PC-3 (cell line): ENCODE measurements at places on chromosomes 12 and 14. TPM values are rescaled to one million over a fixed set of nuclear protein-coding genes. Genes with fewer than 3 reads are reported as not detected.
A peak's percentile ranks its signal among the peaks of the same experiment; 100 is the strongest.

GPR135 gene
- 6.7 and 10.3 TPM in 2 replicates for total RNA-seq

GRCh38 chr14:33709283-33709682 lies 241.6 kb downstream of the EGLN3 start:
- H3K4me3 ChIP-seq: no peak overlapping the region
- no peak for DNase-seq
- H3K4me1 ChIP-seq: peaks cover 13% of the 10 kb centered on the region
- H3K27me3 ChIP-seq: no peaks in the 10 kb centered on the region
- H3K27ac ChIP-seq: no peak overlapping the region
- no peaks in the 10 kb centered on the region for H3K36me3 ChIP-seq

GPR162 gene
- not detected in 2 replicates for total RNA-seq

DNA sequence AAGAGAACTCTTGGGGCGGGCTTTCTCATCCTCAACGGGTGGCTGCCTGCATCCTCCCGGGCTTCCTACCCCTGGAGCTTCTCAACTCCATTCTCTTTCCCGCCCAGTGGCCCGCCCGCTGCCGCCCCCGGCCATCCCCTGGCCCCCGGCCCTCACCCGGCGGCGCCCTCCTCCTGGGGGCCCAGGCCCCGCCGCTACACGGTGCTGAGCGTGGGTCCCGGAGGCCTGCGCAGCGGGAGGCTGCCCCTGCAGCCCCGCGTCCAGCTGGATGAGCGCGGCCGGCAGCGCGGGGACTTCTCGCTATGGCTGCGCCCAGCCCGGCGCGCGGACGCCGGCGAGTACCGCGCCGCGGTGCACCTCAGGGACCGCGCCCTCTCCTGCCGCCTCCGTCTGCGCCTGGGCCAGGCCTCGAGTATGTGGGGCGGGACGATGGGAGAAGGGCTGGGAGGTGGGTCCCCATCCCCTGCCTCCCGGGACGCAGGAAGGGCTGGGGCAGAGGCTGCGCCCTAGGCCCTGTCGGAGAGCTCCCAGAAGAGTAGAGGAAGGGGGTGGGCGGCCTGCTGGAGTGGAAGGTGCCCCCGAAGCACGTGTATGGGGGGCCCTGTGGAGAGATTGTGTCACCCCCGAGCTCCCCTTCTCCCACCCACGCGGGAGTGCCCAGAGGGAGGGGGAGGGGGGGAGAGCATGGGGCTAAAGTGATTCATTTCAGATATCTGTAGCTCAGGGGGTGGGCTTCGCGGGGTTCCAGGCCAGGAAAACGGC lies 1.5 kb downstream of the LAG3 start:
- DNase-seq: no peak
- no peaks in the 10 kb centered on the region for H3K36me3 ChIP-seq
- H3K27ac ChIP-seq: no peak overlapping the region
- H3K27me3 ChIP-seq: no peaks in the 10 kb centered on the region
- H3K4me3 ChIP-seq: no peak overlapping the region

LBHD2 gene
- total RNA-seq: not detected in 2 replicates

HOXC6 gene
- 2.8 and 5.3 TPM in 2 replicates for total RNA-seq

DNA sequence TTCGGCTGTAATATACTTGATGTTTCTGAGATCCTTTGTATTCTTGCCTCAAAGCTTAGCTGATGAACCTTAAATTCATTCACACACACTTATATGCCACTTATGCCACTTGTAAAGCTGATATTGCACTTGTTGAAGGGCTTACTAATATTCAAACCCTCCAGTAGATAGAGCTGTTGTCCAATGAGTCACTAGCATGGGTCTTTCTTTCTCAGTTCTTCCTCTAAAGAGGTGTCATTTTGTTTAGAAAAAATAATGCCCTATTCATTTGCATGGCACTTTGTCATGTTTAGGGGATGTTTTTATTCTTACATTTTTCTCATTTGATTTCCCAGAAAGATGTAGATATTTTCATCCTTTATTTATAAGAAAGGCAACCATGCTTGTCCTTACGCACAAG lies 56.4 kb downstream of the MON2 start:
- no peaks in the 10 kb centered on the region for H3K27me3 ChIP-seq
- no peak overlapping the region for H3K4me3 ChIP-seq
- H3K36me3 ChIP-seq: no peaks in the 10 kb centered on the region; the same call in 1 of the 2 replicates
- DNase-seq: peak; percentile 18
- H3K27ac ChIP-seq: no peak overlapping the region

DNA sequence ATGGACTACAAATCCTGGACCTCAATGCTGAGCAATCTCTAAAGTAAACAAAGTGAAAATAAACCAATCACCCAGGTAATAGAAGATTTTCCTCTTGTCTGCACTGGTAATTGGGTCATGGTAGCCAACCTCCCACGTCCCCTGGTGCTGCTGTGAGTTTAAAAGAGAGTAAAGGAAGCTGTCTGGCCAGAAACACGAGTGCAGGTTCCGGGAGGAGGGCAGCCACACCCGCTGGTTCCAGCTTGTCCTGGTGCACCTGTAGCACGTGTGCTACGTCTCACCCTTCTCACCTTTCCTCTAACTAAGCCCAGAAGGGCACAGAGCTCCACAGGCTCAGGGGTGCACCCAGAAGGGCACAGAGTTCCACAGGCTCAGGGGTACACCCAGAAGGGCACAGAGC lies 5.4 kb downstream of the CRACR2A start:
- H3K4me3 ChIP-seq: no peak overlapping the region
- H3K27me3 ChIP-seq: peaks cover 9% of the 10 kb centered on the region; the same call in 1 of the 2 replicates
- H3K36me3 ChIP-seq: no peaks in the 10 kb centered on the region
- H3K4me1 ChIP-seq: no peaks in the 10 kb centered on the region

- H3K27ac ChIP-seq: no peak overlapping the region
- DNase-seq: no peak
- no peaks in the 10 kb centered on the region for H3K4me1 ChIP-seq
- no peaks in the 10 kb centered on the region for H3K36me3 ChIP-seq
- no peak overlapping the region for H3K4me3 ChIP-seq
Measured at GRCh38 chr14:74255281-74255680, 16.0 kb downstream of the VSX2 start.

DNA sequence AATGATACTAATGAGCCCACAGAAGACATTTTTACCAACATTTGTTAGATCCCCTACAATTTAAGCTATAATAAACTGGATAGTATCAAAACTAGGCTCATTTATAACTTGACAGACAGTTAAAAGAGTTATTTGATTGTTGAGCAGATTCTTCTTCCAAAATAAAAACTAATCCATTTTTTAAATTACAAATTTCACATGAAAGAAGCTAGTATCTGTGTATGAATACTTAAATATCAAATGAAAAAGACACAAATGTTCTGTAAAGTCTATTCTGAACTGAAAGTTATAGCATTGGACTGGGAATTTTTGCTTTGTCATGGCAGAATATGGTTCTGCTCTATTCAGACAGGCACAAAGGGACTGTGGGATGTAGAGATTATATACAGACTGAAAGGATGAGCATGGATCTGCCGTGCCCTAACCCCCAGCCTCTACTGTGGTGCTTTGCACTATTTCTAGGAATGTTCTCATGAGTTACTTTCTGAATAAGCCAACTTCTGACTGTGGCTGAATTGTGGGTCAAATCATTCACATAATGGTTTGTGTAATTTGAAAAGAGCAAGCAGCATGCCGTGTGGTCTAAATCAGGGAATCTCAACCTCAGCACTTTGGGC lies 352.7 kb downstream of the KCNH5 start:
- no peaks in the 10 kb centered on the region for H3K36me3 ChIP-seq
- DNase-seq: no peak
- peaks cover 35% of the 10 kb centered on the region for H3K4me1 ChIP-seq
- H3K4me3 ChIP-seq: peak overlapping the region; percentile 26; the same call in 1 of the 2 replicates
- peak overlapping the region; percentile 76 for H3K27ac ChIP-seq

AMDHD1 gene
- total RNA-seq: 0.80 and 1.5 TPM in 2 replicates

ATN1 gene
- total RNA-seq: 11.6 and 41.5 TPM in 2 replicates

CHFR gene
- 23.3 and 25.8 TPM in 2 replicates for total RNA-seq

AEBP2 gene
- total RNA-seq: 6.7 and 10.2 TPM in 2 replicates

DNA sequence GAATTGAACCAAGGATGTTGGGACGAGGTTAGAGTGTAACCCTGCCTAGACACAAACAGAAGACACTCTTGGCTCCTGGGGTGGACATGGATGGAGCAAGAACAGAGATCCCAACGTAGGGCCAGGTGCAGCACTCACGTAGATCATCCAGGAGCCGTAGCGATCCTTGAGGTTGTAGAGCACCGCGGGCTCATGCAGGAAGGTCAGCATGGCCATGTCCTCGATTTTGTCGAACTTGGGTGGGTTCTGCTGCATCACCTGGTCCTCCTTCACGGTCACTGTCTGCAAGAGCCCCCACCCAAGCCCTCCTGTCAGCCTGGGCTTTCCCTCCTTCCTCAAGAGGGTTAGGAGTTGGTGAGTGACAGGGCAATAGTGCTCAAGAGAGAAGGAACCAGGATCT lies 2.5 kb downstream of the MYH7 start:
- no peak overlapping the region for H3K4me3 ChIP-seq
- H3K36me3 ChIP-seq: no peaks in the 10 kb centered on the region
- no peak for DNase-seq
- no peak overlapping the region for H3K27ac ChIP-seq
